Stimulated activated CD4-positive, alpha-beta T cell treated with anti-CD3 and anti-CD28 coated beads, Interleukin-1b, Interleukin-23, amount 100 ng/mL, for 1 hour (primary cell): ENCODE measurements at places on chromosomes 7 and 10.

- DNase-seq: no peak
These were observed 28.6 kb downstream of the ORC5 start for GRCh38 chr7:104179178-104179577.

DNA sequence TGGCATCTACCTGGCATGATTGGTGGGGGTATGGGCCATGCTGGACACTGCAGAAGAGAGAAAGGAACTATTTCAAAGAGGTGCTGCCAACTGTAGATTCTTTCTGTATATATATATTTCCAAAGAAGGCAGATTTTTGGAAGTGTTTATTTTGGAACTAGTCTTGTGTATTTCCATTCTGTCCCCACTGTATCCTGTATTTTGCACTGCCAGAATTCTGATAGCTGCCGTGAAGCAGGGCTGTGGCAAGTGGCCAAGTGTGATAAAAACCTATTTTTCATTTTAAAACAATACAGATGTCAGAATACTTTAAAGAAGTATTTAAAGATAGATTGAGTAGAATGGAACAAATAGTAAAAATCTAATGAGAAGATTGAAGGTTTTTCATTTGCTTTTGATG is 17.1 kb downstream of the MCU start:
- no peak for DNase-seq

- DNase-seq: no peak
These were observed 247.0 kb downstream of the SH2D4B start for GRCh38 chr10:80784695-80785094.

DNA sequence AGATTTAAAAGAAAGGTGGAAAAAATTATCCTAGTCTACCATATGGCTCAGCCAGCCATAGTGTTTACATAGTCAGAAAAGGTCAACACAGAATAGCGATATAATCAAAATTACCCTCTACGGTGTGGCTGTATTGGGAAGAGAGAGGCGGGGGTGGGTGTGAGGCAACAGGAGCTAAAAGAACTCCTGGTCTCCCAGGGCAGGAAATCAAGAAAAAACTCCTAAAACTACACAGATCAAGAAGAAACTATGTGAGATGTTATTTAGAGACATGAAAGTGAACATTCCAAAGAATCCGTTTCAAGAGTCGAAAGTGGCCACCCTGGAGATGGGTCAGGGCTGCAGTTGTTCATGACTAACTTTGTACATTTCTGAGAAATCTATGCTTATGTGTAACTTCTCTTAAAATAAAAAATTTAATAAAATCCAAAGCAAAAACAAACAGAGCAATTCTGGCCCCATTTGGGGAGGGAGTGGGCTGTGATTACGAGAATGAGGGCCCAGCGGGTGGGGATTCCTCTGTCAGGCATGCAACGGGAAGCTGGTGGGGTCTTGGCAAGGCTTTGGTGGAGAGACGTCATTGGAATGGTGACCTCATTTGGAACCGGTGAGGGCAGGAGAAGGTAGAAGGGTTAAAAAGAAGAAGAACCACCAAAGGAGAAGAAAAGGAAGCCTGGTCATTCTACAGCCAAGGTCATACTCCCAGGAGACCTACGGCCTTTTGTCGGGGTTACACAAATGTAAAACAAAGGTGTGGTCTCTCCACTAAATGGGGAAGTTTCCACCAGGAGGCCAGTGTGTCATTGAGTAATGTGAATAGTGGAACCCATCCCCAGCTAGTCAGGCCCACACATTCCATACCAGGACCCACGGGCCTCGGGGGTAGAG is 71.2 kb upstream of the DUSP5 start:
- no peak for DNase-seq

- no peak for DNase-seq
These were observed 7.4 kb downstream of the POT1 start for GRCh38 chr7:124922200-124922599.

GRCh38 chr7:120716307-120716706 is 141.6 kb downstream of the TSPAN12 start:
- DNase-seq: no peak

DNA sequence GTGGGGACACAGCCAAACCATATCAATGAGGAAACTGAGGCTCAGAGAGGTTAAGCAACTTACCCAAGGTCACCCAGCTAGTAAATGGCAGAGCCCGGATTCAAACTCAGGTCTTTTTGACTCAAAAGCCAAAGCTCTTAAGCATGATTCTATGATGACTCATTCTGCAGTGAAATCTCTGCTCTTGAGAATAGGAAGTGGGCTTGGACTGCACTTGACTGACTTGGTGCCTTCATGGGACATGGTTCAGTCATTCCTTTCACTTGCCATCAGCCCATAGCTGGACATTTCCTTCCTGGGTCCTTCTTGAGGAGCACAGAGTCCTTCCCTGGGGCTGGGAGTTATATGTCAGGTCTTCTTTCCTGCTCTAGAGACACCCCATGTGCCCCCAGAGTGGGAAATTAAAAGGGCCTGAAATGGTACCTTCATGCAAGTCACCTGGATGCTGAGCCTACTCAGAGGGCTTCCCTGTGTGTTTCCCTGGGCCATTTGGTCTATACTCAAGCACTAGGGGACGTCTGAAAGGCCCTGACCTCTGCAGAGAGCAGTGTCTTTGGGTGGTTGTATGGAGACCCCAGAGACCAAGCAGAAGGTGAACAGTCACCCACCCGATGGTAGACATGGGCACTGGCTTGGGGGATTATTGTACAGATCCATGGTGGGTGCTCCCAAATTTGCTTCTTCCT is 62.4 kb upstream of the SDK1 start:
- DNase-seq: no peak

DNA sequence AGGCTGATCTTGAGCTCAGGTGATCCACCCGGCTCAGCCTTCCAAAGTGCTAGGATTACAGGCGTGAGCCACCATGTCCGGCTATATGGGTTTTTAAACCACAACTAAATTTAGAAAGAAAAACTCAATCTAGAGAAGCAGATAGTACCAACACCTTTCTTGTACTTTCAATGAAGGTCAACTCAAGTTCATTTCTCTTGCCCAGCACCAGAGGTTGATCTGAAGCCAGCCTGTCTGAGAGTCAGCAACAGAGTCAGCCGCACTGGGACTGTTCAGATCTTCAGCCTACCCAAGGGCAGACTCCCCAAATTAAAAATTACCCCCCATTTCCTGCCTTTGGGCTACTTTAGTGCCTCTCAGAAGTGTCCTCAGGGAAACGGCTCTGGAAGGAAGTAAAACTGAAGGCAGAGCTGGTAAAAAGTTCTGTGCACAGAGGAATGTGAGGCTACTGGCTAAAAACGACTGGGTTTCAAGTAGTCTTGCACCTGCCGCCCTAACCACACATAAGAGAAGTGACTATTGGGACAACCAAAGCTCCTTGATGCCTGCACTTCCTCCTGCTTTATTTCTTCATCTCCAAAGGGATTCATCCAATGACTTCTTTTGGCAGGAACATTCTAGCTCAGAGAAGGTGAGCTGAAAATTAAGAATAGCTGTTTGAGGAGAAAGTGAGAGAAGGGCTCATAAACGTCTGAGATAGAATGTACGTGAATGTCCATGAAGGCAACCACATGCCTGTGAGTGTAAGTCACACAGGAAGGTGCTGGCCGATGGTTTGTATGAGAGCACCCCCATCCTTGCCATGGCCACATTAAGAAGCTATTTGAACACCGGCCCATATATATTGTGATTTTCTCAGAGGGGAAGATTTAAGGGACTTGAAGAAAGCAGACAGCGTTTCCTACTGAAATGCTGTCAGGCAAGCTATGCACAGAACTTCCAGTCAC is 142.4 kb upstream of the PRR15 start:
- no peak for DNase-seq

- no peak for DNase-seq
These were observed 35.4 kb downstream of the CCDC3 start for GRCh38 chr10:12966067-12966466.

GRCh38 chr7:27971171-27971812 is 209.3 kb downstream of the JAZF1 start:
- DNase-seq: no peak

- DNase-seq: no peak
These were observed 264.9 kb downstream of the EXOC4 start for GRCh38 chr7:133517766-133518165.

DNA sequence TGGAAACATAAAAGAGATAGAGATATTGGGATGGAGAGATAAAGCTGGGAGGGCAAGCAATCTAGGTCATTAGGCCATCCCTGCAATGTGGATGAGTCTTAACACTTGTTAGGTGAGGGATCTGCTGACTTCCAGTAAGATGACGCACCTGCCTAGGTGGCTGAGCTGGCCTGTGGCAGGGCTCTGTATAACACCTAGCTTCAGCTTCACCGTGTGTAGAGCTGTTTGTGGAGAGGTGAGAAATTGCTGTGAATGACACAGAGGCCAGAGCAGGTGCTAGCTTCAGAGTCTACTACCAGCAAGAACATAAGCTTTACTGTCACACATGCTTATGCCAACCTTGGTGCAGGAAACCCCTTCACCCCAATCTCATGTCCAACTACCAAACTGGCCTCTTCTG is 1010.0 kb downstream of the TYW1 start:
- no peak for DNase-seq

- DNase-seq: no peak
These were observed 59.9 kb upstream of the ECHDC3 start for GRCh38 chr10:11682267-11682683.

DNA sequence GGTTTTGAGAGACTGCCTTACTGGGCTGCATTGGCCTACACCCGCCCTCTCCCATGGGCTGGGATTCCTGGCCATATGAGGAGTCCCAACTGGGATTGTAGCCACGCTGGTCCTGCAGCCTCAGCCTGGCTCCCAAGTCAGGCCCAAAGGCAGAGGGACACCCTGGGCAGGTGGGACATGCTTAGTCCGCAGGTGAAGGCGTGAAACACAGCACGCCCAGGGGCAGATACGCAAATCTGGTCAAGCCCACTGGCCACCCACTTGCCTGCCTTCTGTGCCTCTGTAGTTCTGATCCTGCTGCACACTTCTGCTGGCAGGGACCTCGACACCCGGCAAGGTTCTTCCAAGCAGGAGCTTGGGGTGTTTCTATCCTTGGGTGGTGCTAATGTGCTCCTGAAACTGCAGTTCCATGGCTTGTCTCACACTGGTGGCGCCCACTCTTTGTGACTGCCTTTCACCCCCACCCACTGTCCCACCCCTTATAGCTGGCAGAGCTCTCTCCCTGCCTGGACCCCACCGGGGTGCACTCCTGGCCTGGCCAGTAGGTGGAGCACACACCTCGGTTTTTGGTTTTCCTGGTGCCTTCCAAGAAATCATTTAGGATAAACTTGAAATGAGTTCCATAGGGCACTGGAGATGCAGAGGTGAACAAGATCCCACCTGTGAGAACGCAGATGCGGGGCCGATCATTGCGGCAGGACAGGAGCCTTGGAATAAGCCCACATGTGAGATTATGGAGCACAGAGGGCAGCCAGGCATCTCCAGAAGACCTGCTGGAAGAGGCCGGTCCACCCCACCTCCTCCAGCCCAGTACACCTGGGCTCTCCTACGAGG is 47.9 kb downstream of the MKI67 start:
- no peak for DNase-seq

- DNase-seq: no peak
These were observed 185.6 kb downstream of the PFKFB3 start for GRCh38 chr10:6388261-6388893.

DNA sequence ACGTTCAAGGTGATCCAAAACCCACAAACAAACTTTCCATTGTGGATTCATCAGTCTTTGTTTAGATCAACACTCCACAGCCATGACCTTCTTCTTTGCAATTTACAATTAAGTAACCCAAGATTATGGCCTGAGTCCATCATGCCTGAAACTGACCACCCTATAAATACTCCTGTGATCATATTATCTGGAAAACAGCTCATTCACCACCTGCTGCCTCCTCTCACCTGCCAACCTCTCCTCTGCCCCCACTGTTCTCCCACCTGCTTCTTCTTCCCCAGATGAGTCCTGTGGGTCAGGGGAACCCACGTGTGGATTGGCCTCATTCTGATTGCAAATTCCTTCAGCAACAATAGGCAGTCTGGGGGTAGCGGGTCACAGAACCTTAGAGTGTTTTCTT is 81.4 kb downstream of the ABLIM1 start:
- DNase-seq: no peak

DNA sequence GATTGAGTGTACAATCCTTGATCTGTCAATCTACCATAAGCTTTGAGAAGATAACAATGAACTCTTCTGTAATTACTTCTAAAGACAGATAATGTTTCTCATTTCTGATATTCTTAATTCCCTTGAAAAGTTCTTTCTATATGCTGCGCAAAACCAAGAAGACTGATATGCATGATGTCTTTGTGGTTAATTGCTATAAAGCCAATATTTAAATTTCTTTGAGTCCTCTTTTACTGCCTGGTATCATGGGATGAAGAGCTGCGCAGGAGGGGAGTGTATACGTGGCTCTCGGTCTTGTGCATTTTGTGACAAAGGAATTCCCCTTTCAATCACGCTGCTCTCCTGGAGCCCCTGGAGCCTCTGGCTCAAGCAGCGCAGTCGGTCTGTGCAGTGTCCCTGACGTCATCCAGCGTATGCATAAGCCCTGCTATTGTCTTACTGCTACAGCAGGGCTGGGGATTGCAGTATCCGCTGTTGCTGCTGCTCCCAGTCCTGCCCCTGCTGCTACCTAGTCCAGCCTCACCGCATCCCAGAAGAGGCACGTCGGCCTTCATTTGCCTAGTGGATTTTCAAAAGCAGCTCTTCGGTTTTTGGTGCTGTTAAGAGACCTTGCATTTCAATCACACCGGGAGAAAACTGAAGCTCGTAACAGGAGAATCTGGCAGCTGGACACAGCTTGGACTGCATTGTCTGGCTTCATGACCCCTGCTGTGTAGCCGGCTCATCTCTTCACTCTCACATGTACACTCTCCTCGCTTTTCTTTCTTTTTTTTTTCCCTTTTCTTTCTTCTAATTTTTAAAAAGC is 66.7 kb downstream of the ST7 start:
- DNase-seq: no peak

DNA sequence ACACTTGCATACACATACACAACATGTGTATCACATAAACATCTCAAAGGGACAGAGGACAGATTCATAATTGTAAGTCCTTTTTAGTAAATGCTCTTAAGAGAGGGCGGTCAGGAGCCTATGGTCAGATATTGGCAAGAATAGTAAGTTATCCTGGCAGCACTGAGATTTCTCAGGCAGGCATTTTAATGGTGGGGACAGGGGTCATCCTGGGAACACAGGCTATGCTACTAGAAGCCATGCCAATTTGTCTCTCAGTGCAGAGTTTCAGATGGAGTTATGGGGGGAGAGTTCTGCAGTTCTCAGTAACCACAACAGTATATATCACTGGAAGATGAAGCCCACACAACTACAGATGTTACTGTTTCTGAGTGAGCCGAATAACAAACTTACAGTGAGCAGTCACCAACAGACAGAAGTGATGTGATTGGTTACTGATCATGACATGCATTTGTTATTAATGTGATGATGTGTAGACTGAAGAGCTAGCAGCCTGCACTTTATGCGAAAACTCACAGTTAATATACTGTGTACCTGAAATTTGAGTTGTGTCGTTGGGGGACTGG is 16.4 kb downstream of the ZNF487 start:
- DNase-seq: no peak

GRCh38 chr7:137916564-137916963 is 69.8 kb upstream of the DGKI start:
- DNase-seq: no peak

- DNase-seq: no peak
These were observed 89.2 kb downstream of the RNLS start for GRCh38 chr10:88493691-88494483.
